ENCODE measurements at places on chromosomes 1 and 21. TPM values are rescaled to one million over a fixed set of nuclear protein-coding genes. Genes with fewer than 3 reads are reported as not detected.

GRCh38 chr1:19391596-19391981 lies 79.5 kb downstream of the SLC66A1 start:
- DNase-seq = no peak

GRCh38 chr1:87400813-87401212 lies 72.1 kb downstream of the LMO4 start:
- no peak for DNase-seq

DNA sequence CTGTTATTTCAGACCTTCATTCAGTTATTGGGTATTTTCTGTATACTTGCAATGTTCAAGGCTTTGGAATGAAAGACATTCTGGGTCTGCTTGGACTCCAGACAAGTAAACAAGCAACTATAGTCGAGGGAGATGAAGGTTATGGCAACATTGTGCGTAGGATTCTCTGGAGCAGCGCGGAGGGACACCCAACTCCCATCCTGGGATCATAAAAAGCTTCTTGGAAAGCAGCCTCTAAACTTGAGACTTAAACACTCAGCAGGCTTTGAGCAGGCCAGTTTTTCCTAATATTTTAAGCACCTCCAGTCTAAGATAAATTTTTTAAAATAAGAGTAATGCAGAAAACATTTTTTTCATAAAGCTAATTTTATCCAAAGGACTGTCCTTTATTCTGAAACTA lies 7.6 kb upstream of the LYST start:
- DNase-seq = no peak

Gene CFHR1
- 10.4 TPM for polyA plus RNA-seq
